ENCODE measurements at places on chromosomes 11 and 22.
A peak's percentile ranks its signal among the peaks of the same experiment; 100 is the strongest.

DNA sequence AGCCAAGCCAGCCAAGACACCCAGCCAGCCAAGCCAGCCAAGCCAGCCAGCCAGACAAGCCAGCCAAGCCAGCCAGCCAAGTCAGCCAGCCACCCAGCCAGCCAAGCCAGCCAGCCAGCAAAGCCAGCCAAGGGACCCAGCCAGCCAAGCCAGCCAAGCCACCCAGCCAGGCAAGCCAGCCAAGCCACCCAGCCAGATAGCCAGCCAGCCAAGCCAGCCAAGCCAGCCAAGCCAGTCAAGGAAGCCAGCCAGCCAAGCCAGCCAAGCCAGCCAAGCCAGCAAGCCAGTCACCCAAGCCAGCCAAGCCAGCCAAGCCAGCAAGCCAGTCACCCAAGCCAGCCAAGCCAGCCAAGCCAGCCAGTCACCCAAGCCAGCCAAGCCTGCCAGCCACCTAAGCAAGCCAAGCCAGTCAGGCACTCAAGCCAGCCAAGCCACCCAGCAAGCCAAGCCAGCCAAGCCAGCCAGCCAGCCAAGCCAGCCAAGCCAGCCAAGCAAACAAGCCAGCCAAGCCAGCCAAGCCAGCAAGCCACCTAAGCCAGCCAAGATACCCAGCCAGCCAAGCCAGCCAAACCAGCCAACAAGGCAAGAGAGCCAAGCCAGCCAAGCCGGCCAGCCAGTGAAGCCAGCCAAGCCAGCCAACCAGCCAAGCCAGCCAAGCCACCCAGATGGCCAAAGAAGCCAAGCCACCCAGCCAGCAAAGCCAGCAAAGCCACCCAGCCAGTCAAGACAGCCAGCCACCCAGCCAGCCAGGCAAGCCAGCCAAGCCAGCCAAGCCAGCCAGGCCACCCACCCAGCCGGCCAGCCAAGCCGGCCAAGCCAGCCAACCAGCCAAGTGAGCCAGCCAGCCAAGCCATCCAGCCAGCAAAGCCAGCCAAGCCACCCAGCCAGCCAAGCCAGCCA lies 33.3 kb downstream of the CCT8L2 start:
- no peak for DNase-seq

GRCh38 chr22:43235445-43236409 lies 48.8 kb upstream of the TTLL12 start:
- no peak for DNase-seq

GRCh38 chr11:8757047-8757446 lies 74.5 kb downstream of the RPL27A start:
- DNase-seq = no peak

DNA sequence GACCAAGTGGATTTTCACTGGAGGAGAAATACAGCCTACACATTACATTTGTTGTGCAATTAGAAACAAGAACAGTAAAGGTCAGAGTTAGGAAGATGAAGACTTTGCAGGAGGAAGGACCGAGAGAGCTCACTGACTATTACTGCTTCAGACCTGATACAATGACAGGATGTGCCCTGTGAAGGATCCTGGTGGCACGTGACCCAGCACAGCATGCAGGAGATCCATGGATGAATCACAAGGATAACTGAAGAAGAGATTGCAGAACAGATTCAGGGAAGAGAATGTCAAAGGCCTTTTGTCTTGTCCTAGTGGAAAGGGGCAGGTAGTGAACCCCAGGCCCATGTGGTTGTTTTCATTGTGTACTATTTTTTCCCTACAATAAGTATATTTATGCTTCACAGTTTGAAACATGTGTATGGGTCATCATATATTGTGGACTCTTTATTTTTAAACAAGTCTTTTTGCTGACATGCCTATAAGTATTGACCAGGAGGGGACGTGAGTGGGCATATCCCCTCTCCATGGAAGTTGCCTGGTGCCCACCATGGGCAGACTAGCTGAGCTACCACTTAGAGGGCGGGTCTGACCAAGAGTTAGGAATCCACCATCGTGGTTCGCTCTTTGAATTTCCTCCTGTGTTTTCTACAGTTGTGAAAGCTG lies 44.3 kb downstream of the RASSF10 start:
- DNase-seq = no peak

DNA sequence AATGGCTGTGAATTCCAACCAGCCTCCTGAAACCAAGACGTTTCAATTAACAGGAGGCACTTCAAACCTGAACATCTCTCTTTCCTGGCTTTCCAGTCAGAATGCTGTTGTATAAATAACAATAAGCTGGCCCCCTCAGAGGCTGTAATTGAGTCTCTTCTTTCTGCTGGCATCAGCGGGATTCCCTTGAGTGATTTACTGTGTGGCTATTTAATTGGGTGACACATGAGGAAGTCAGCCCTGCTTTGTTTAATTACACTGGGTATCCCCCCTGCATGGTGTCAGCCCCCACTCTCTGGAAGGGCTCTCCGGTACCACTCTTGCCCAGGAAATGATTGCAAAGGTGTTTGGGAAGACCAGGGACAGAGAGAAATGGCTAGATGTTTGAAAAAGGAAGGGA lies 101.6 kb downstream of the NTM start:
- no peak for DNase-seq

GRCh38 chr11:36047344-36047743 lies 103.5 kb downstream of the LDLRAD3 start:
- no peak for DNase-seq

- no peak for DNase-seq
Measured at GRCh38 chr11:78688460-78688859, 113.8 kb upstream of the NARS2 start.

GRCh38 chr11:7004482-7004881 lies 15.7 kb downstream of the ZNF214 start:
- DNase-seq = no peak

DNA sequence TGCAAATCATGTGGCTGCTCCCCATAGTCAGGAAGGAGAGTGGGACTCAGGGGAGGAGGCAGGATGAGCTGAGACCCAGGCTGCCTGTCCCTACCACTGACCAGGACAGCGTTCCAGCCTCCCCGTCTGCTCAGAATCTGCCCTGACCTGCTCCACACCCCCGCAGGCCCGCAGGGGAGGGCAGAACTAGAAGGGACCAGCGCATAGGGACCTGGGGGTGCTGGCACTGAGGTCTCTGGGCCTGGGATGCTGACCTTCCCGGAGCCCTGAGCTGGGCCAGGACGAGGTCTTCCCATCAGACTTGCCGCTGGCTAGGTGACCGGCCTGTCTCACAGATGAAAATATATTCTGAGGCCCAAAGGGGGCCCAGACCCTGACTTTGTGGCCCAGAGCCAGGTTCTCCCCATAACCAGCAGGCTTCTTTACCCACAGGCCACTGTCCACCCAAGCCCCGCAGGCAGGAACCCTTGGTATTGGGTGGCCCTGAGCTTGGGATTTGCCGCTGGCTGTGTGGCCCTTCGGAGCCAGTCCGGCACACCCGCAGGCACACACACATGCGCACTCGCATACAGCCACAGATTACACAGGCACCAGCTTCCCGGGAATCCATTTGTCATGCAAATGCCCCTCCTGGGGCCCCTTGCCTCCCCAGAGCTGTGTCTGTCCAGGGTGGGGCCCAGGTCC lies 13.8 kb upstream of the PIM3 start:
- DNase-seq = no peak

DNA sequence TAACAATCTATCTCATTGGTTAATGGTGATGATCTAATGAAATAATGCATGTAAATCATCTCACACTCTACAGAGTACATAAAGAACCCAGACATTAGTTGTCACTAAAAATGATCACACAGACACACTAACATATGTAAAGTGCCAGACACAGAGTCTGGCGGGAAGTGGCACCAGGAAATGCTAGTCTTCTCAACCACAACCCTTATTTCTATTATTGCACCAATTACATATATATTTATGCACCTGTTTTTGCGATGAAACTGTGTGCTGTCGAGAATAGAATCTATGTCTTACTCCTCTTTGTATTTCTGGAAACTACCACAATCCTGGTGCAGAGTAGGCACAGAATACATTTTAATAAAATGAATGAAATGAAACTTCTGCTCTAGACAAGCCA lies 25.9 kb upstream of the POU2AF3 start:
- DNase-seq = no peak

DNA sequence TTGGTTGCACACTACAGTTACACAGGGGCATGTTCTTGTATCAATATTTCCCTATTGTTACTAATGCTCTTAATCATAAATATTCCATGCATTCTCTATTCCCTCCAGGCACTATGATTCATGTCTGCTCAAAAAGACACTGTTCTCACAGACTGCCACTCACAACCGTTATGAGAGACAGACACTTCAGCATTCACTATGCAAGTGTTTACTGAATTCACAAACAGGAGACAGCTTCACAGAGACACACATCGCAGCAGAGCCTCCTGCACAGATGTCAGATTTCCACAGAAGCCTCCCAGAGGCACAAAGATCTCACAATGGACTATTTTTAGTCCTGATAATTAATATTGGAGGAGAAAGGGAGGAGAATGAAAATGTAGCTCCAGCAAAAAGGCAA lies 930.4 kb downstream of the OPCML start:
- DNase-seq = no peak

- DNase-seq = no peak
Measured at GRCh38 chr11:61524963-61525587, 16.5 kb downstream of the LRRC10B start.

DNA sequence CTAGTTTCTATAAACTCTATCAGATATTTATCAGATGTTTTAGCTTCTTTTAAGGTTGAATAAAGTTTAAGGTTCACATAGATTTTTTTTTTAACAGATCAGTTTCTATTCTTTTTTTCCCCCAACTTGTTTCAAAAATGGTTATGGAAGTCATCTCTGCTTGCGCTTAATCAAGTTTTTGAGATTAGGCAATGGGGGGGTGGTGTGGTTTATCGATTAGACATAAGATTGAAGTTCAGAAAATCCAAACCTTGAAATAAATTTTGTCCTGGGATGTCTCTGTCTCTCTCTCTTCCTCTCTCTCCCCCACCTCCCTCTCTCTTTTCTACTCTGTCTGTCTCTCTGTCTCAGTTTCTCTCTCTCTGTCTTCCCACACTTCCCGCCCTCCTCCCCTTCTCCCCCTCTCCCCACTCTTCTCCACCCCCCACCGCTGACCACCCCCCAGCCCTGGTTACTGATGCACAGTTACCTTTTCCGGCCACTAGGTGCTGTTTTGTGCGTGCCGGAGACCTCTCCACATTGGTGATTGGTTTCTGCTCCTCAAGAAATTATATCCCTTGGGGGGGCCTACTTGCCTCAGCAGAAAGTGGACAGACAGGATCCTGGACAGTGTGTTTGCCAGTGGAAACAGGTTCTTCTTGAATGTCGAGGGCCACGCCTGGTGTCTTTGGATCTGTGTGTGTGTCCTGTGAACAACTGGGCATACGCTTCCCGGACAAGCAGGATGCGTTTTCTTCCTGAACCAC lies 29.7 kb upstream of the ANO1 start:
- DNase-seq = peak; percentile 65

GRCh38 chr11:31995525-31996094 lies 95.3 kb upstream of the RCN1 start:
- DNase-seq = no peak

DNA sequence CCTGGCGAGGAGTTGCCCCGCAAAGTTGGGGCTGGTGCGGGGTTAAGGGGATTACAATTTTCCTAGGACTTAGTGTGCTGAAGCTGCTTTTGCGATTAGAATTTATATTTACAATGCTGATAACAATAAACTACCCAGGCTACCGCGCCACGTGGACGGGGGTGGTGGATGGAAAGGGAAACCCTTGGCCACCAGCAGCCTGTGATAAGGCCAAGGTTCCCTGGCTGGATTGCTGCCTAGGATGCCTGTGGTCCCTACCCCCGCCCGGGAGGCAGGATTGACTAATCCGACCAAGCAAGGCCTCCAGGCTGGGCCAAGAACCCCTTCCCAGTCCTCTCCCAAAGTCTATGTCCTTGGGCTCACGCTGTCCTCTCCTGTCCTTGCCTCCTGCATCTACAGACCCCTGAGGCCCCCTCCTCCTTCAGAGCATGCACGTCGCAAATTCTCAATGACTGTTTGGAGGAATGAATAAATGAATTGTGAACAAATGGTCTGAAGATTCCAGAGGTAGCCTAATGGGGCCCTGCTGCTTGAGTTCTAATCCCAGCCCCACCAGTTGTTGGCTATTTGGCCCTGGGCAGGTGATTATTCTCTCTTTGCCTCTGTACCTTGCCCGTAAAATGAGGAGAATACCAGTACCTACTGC lies 7.6 kb upstream of the CHKA start:
- no peak for DNase-seq

DNA sequence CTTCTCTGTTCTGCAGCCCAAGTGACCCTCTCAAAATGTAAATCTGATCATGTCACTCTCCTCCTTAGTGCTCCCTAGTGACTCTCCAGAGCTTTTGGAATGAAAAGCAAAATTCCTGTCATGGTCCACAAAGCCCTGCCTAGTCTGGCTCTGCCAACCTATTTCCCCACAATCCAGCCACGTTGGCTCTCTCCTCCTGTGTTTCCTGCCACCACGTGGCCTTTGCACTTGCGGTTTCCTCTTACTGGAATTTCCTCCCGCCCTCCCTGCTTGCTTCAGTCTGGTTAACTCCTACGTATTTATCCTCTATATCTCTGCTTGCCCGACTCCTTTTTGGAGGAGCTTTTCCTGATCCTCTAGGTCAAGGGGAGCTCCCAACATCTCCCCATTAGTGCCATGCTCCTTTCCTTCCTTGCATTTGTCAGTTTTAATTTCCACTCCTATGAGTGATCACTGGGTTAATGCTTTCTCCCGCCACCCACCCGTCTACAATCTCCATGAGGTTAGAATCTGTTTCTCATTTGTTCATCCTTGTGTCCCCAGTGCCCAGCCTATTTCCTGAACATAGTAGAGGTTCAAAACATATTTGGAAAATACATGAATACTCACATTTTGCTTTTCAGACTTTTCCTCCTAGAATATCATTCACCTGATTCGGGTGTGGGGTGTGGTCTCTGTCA lies 11.5 kb downstream of the NNMT start:
- no peak for DNase-seq

DNA sequence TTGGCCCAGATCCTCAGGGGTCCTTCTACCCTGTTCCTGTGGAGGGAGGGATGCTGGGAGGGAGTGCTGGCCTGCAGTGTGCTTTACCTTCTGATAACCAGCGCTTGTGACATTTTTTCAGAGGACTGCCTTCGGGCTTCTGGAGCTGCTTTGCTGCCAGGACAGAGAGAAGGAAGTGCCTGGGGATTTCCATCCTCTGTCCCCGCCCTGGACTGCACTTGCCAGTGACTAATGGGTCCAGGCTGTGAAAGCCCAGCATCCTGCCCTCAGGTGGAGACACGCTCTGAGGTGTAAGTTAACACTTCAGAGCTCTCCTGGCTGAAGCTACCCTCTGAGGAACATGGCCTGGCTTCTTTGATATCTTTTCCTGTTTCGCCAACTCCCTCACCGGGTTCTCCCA lies 158.7 kb upstream of the SYT13 start:
- no peak for DNase-seq

DNA sequence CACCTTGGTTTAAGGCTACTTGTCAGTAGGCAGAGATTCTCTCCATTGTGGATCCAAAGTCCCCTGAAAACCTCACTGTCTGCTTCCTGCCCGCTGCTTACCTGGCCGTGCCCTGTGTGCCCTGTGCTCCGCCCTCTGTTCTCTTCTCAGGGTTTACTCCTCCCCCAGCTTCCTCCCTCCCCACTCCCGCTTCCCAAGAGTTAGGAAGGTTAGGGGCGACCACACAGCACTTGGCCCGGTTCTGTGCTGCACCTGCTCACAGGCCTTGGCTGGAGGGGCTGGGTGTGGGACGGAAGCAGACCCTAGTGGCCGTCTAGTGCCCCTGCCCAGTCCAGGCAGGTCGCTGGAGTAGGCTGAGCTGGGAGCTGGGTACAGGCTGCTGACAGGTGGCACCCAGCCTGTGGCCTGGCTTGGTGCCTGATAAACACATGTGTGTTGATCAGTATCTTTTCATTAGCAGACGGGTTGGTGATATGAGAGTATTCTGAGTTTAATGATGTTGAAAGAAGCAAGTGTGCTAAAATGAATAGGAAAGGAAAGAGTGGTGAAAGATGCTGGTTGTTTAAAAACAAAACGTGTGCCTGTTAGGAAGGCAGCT lies 40.5 kb downstream of the GRAMD4 start:
- no peak for DNase-seq
